Body of pancreas (tissue), 4 donors: ENCODE measurements at places on chromosomes 1 and 21. TPM values are rescaled to one million over a fixed set of nuclear protein-coding genes. Genes with fewer than 3 reads are reported as not detected.

- DNase-seq = no peak
These were observed 118.4 kb downstream of the HIVEP3 start for GRCh38 chr1:41800311-41800829.

DNA sequence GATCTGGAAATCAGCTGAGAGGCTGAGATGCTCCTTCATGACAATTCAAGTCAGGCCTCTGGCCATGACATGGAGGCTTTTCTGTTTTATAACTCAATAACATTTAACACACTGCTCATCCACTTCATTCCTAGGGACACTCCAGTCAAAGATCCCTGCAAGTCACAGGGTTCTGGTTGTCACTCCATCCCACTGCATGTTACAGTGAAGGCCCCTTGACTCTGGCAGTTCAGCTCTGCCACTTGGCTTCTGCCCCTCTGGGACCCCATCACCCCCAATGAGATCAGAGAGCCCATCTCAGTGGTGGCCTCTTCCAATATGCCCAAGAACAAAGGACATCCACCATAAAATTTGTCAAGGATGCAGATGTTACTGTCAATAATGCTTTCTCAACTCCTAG is 10.0 kb upstream of the FAM110D start:
- DNase-seq = no peak

- DNase-seq = peak; percentile 80
These were observed at the start of gene WLS for GRCh38 chr1:68232289-68233148. TSS of gene WLS (minus strand) at chr1:68232523. CDS start at chr1:68232299, 224 bp downstream.

DNA sequence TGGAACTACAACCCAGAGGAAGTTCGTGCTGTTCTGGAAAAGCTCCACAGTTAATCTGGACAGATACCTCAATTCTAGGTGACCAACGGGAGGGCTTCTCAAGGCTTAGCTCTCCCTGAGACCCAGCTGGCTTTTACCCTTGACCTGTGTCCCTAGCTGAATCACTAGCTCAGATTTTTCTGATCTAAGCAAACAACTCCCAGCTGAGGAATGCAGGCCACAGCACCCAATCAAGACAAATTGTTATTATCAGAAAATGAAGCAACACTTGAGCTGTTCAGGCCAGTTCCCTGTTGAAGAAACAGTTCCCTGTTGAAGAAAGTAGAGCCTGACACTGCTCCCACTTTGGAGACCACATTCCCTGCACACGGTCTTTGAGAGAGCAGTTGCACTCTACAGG is 16.0 kb downstream of the DIO1 start:
- DNase-seq = no peak

DNA sequence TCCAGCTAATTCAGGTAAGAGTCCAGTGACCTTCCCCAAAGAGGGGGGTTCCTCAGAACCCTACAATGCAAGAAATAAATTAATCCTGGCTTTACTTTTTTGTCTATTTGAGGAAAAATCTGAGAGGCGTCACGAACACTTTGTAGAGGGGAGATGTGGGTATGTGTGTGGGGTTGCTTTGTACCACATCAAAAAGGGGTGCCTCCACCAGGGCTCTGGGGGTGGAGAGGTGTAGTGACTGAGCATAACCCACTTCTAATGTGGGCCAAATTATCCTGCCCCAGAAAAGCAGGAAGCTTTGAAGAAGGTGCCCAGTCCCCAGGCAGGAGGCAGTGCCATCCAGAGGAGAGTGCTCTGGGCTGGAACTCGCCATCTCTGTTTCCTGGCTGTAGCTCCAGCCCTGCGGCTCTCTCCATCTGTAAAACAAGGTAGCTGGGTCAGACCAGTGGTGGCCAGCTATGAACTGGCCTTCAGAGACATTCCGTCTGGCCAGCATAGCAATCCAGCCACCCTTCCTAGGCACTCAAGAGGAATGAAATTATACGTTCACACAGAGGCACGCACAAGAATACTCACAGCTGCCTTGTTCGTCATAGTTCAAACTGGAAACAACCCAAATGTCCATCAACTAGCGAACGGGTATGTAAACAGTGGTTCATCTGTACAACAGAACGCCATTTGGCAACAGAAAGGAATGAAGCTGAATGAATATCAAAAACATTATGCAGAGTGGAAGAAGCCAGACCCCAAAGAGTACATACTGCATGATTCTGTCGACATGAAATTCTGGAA is 45.4 kb upstream of the TNFRSF1B start:
- no peak for DNase-seq

- peak; percentile 68 for DNase-seq
These were observed 40.2 kb downstream of the FOXD2 start for GRCh38 chr1:47478090-47478489.

- DNase-seq = peak; percentile 58
These were observed 30.7 kb upstream of the CD34 start for GRCh38 chr1:207941665-207942064.

DNA sequence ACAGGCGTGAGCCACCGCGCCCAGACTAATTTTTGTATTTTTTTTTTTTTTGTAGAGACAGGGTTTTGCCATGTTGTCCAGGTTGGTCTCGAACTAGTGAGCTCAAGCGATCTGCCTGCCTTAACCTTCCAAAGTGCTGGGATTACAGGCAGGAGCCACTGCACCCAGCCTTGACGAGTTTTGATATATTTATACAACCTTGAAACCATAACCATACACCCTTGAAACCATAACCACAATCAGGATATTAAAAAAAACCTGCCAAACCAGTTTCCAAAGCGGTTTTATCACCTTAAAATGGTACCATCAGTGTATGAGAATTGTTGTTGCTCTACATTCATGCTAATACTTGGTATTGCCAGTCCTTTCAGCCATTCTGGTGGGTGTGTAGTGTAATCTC is 3.7 kb upstream of the PHACTR4 start:
- DNase-seq = peak; percentile 65

DNA sequence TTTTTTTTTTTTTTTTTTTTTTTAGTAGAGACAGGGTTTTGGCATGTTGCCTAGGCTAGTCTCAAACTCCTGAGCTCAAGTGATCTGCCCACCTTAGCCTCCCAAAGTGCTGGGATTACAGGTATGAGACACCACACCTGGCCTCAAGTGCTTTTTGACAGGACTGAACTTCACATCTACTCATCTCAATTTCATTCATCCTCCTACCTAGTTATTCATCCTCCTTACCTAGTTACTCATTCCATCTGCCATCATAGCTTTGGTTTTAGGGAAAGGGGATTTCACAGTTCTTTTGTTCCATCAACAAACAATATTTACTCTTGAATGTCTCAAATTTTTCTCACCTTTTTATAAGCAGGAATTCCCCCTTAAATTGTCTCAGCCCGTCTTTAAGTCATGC is 38.6 kb upstream of the RALGPS2 start:
- no peak for DNase-seq

- DNase-seq = no peak
These were observed 22.4 kb downstream of the CNIH4 start for GRCh38 chr1:224378855-224379631.

GRCh38 chr1:37169241-37169640 is 134.9 kb upstream of the GRIK3 start:
- DNase-seq = no peak

GRCh38 chr1:210523830-210524229 is 195.1 kb downstream of the HHAT start:
- DNase-seq = no peak

DNA sequence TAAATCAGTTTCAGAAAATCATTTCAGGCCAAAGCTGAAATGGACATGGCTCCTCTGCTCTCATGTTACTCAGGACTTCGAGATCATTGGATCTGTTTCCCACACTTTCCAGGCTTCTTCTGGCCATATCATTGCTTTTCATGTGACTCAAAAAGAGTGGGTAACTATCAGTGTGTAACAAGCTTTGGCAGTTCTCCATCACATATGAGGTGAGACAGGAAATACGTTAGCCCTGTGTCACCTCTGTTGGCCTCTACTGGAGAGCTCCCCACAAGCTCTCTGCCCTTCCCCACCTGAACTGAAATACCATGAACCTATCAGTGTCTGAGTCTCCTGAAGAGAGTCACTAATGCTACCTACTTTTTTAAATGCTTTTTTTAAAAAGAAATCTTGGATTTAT is 128.2 kb downstream of the LBR start:
- DNase-seq = no peak

DNA sequence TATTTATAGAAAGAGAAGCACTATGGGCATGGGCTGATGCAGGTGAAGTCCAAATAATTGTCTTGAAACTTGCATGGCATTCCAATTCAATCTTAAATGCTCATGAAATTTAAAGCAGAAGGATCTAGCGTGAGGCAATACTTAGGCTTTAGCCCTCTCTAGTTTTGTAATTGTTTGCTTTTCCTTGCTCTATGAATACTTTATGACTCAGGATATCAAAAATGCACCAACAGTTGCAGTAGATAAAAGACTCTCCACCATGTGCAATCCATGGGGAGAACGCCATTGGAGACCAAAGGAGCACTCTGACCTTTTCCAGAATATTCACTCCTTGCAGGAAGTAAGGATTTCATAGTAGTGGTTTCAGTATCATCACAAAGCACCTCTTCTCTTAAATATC is 436.4 kb downstream of the LRRIQ3 start:
- DNase-seq = no peak

GRCh38 chr1:245763873-245764331 is 609.1 kb downstream of the KIF26B start:
- no peak for DNase-seq

DNA sequence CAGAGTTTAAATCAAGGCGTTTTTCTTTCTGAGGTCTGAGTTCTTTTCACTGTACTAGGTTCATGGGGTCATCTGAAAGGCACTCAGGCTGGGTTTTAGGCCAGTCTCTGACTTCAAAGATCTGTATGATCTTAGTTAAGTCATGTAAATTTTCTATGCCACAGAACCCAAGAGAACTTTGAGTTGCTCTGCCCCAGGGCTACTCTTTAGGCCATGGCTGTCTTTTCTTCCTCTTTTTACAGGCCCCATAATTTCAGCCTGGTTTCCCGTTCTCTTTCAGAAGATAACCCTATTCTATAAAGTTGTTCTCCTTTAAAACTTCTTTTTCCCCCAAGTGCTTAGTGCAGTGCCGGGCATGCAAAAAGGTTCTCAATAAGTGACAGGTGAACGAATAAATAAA is 26.1 kb downstream of the METTL13 start:
- DNase-seq = no peak

DNA sequence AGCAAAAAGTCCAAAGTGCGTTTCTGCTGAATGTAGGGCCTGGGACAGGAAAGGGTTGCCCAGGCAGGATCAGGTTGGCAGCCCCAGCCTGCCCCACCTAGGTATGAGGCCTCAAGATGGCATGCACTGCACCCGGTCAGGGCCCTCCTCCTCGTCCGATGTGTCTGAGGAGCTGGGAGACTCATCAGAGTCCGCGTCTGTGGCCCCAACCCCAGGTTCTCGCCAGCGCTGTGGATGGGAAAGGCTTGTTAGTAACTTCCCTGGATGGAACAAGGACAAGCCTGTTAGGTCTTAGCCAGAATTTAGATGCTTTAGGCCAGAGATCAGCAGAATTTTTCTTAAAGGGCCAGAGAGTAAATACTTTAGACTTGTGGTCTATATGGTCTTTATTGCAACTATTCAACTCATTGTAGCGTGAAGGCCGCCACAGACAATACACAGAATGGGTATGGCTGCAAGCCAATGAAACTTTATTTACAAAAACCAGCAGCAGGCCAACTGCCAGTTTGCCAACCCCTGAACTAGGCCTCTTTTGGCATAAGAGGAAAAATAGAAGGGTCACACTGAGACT is 12.4 kb downstream of the PEA15 start:
- no peak for DNase-seq

DNA sequence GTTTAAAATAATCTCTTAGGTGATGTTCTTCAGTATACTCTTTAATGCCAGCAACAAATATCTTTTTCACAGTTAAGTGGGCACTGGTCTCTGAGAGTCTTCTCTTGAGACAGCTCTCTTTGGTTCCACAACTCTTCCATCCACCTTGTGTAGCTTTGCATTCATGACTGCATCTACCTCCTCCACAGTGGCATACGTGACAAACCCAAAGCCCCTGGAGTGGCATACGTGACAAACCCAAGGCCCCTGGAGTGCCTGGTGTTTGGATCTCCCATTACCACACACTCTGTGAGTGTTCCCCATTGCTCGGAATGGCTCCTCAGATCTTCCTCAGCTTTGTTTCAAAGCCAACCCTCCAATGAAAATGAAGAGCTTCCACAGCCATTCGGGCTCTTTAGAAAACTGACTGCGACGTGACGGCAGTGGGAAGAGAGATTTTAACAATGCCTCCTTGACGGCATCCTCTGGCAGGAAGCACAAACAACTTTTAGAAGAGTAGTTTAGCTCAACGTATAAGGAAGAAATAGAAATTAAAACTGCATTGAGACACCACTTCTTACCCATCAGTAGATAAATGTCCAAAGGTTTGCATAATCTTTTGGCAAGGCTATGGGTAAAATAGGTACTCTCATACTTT is 45.8 kb downstream of the SLC30A7 start:
- DNase-seq = no peak

- DNase-seq = no peak
These were observed 76.4 kb downstream of the UBE4B start for GRCh38 chr1:10108948-10109708.

- DNase-seq = peak; percentile 70
These were observed 7.5 kb upstream of the ZNF648 start for GRCh38 chr1:182069028-182069466.

DNA sequence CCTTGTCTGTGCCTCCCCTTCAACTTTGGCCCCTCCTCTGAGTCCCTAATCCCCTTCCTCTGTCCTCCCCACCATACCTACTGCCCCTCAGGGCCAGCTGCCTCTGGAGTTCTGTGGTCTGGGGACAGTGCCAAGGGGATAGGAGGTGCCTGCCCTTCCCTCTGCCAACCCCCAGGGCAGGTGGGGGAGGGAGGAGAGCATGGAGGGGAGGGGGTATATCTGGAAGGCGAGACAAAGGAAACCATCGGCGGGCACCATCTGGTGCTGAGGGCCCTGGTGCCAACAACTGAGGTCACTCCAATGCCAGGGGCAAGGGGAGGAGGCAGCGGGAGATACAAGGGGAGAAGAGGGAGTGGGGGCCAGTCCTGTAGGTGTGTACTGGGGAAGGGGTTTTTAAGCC is 9.6 kb downstream of the RAB25 start:
- no peak for DNase-seq

DNA sequence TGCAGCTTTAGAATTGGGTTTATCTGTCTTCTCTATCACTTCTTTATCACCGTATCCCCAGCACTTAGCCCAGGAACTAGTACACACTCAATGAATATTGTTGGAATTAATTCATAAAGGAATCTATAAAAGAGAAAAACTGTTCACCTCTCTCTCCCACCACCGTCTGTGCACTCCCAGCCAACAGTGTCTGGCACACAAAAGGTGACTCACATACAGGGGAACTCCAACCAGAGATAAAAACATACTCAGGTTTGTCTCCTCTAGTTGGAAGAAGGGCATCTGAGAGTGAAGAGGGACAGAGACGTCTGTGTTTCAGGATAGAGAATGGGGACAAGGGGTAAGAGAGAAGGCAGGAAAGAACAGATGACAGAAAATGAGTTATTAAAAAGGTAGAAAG is 10.0 kb downstream of the ITLN1 start:
- no peak for DNase-seq

- DNase-seq = no peak
These were observed 49.5 kb downstream of the TGFBR3 start for GRCh38 chr1:91836331-91837040.

Gene CFHR5
- not detected for total RNA-seq

Gene S100A7A
- total RNA-seq = not detected

Gene MTOR
- total RNA-seq = 26.2 TPM

Gene TSACC
- not detected for total RNA-seq

Gene PODN
- 35.8 TPM for total RNA-seq

Gene PTGFR
- 3.0 TPM for total RNA-seq

Gene GSTM5
- total RNA-seq = 1.8 TPM

Gene TRIM17
- 1.0 TPM for total RNA-seq

Gene FCAMR
- not detected for total RNA-seq

Gene ALX3
- not detected for total RNA-seq

Gene TEX38
- not detected for total RNA-seq

Gene LCE1F
- total RNA-seq = not detected

Gene NBPF10
- total RNA-seq = 2.6 TPM

Gene CFAP107
- not detected for total RNA-seq
